ENCODE measurements at places on chromosomes 11 and 22.

DNA sequence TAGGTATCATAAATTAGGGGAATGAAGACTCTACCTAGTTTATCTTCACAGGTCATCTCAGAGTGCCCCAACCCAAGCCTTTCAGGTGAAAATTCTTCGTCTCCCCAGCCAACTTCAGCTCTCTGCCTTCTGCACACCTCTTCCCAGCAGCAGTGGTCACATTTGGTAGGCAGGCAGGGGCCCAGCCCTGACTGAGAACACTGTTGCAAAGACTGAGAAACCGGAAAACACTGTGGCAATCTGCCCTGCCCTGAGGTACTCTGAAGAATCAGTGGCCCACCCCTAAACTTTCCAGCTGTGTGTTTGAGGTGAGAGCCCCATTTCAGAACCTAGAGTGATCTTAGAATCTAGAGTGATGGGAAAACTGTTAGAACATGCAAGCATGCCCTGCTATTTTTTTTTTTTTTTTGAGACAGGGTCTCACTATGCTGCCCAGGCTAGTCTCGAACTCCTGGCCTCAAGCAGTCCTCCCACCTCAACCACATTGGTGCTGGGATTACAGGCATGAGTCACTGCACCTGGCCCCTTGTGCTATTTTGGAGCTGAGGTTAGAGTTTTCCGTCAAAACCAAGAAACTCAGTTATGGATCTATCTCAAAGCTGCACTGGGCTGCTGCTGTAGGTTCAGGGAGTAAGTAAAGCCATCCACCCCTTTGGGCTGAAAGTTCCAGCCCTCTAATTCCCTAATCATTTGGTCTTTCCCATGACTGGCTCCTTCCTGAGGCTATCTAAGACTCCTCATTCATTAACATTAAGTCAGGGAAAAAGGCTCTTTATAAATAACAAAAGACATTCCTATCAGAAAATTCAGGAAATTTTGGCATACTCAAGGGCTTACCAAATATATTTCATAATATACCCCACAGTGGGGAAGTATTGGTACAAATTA, 1.7 kb upstream of the LDHA start:
- DNase-seq, result no peak

DNA sequence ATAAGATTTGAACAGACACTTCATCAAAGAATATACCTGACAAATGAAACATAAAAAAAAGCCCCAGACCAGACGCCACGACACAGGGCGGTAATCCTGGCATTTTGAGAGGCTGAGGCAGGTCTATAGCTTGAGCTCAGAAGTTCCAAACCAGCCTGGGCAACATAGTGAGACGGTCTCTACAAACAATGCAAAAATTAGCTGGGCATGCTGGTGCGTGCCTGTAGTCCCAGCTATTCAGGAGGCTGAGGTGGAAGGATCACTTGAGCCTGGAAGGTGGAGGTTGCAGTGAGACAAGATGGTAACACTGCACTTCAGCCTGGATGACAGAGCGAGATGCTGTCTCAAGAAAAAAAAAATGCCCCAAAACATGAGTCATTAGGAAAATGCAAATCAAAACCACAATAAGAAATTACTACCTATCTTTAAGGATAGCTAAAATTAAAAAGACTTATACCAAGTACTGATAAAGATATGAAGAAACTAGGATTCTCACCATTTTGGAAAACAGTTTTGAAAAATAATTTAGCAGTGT, 91.7 kb upstream of the GRAMD1B start:
- no peak for DNase-seq

DNA sequence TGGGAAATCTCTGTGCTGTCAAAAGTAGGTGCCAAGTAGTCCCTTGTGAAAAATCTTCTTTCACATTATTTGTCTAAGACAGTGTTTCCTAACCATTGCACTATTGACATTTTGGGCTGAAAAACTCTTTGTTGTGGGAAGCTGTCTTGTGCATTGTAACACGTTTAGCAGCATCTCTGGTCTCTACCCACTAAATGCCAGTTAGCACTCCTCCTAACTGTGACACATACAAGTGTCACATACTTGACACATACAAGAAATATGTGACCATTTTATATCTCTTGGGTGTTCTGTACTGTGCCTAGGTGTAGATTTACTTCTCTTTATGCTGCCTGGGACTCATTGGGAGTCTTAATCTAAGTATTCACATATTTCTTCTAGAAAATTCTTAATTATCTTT, 57.8 kb downstream of the NXPE1 start:
- DNase-seq, result no peak

DNA sequence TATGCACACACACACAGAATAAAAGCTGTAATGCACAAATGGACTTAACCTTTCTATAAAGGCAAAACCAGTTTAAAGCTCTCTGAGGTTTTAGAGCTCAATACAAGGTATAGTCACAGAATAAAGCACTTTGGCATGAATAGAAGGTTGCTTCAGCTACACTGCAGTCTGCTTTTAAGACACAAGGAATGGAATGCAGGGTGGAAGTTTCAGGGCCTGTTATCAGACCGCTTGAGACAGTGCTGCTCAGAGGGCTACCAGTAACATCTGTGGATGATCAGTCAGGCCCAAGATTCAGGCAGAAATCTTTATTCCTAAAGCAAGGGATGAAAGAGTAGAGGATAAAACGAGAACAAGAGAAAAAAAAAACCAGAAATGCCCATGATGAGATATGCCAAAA, 46.7 kb downstream of the CD44 start:
- no peak for DNase-seq

DNA sequence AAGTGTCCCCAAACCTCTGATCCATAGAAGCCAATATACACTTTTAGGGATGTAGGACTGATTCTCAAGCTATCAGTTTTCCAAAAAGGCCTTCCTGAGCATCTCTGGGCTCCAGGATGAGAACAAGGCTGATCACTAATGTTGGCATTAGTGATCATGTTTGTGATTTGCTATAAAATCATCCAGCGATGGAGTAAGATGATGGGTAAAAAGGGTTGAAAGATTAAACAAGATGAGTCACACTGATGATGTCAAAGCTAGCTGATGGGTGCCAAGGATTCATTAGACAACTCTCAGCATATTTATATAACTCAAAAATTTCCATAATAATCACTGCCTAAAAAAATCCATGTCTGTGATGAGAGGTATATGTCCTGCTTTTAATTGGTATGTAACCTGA, 42.8 kb downstream of the ZNF280B start:
- DNase-seq, result no peak

- DNase-seq, result no peak
Measured at GRCh38 chr11:7253800-7254199, 2.1 kb downstream of the SYT9 start.

DNA sequence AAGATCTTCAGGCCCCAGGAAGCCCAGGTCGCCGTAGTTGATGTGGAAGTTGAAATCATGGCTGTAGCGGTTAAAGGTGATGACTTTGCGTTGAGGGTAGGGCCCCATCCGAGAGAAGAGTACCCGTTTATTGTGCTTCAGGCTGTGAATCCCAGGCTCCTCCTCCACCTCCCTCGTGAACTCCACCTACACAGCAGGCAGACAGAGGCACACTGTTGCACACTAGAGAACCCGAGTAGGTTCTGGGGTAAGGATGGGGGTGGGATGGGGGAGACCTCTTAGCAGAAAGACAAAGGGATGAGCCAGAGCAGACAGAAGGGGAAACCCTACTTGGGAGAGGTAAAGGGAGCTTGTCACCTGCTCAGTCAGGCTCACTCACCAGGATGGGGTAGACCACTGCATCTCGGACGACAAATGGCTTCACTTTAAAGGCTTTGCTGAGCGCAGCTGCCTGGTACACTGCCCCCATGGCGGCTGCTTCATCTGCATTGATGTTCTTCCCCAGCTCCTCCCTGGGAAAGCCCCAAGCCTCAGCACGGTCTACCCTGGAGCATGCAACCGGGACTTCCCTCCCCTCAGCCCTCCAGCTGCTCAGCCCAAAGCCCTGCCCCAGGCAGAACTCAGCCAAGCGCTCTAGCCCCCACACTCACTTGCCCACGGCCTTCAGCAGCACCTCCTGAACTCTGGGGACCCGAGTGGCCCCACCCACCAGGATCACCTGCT, 5.4 kb downstream of the HYOU1 start:
- no peak for DNase-seq

DNA sequence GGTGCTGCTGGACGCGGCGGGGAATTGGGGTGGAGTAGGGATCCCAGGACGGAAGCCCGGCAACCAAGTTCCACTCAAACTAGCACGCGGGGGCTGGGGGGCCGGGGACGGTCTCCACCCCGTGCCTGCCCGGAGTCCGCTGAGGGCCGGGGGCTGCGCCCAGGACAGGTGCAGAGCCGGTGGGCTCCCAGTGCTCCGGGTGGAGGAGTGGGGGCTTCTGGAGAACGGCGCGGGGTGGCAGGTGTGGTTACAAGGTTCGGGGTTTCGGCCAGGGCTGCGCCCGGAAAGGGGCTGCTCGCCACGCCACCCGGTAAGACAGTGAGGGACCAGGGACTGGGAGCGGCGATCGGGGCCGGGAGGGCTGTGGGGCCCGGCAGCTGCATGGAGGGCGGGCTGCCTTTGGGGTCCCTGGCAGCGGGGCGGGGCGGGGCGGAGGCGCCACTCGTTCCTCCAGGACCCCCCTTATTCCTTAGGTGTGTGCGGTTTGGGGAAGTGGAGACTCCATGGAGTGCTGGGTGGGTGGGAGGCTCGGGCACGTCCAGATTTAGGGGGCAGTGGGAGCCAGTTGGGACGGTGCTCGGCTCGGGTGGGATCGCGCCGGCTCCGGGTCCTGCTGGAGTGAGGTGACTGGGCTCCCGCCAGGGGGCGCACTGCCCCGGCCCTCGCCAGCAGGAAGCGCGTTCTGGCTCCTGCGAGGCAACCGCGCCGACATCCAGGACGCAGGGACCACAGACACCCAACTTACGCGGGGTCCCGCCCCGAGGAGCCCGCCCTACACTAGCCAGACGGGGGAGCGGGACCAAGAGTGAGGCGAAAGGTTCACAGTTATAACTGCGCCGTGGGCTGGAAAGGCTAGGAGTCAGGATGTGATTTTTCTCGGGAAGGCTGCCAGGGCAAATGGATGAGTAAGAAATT, 868 bp downstream of the TSPAN18 start:
- DNase-seq, result peak; percentile 54

- DNase-seq, result no peak
Measured at GRCh38 chr11:63763496-63764339, 4.9 kb downstream of the ZFTA start.

DNA sequence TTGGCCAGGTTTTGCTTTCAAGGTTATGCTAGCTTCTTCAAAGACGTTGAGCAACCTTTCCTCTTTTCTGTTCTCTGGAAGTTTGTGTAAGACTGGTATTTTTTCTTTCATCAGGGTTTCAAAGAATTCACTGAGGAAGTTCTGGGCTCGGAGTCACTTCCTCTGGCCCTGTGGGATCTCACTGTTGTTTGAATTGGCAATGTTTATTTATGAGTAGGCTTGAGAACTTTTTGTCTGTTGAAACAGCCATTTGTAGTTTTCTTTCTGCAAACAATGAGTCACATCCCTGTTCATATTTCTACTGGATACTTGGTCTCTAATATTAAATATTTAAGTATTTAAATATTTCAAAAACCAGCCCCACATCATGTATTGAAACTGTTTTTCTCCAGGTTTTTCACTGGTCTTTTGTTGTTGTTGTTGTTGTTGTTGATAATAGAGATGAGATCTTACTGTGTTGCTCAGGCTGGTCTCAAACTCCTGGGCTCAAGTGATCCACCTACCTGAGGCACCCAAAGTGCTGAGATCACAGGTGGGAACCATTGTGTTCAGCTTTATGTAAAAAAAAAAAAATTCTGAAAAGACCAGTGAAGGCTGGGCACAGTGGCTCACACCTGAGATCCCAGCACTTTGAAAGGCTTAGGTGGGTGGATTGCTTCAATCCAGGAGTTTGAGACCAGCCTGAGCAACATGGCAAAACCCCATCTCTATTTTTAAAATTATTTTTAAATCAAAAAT, 26.9 kb downstream of the SUSD2 start:
- peak; percentile 96 for DNase-seq

- peak; percentile 72 for DNase-seq
Measured at GRCh38 chr22:46090631-46091201, 59.6 kb upstream of the PPARA start.

DNA sequence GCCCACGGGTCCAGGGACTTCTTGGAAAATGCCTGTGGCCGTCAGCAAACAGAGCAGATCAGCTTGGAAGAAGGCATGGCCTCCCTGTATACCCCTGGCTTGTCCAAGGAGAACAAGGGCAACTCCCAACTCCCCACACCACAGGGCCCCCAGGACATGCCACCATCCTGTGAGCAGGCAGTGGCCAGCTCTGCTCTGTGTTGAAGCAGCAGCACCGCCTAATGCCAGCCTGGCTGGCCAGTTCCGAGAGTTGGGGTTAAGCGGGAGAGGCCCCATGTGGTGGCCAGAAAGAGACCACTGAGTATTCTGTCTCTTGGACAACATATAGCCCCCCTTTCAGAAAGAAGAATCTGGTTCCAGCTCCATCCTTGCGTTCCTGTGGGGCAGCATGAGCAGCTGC, 209.2 kb downstream of the CTTN start:
- no peak for DNase-seq

GRCh38 chr22:30880181-30880601, 88.4 kb downstream of the MORC2 start:
- no peak for DNase-seq

GRCh38 chr11:21301981-21302380, 632.6 kb downstream of the NELL1 start:
- DNase-seq, result no peak

DNA sequence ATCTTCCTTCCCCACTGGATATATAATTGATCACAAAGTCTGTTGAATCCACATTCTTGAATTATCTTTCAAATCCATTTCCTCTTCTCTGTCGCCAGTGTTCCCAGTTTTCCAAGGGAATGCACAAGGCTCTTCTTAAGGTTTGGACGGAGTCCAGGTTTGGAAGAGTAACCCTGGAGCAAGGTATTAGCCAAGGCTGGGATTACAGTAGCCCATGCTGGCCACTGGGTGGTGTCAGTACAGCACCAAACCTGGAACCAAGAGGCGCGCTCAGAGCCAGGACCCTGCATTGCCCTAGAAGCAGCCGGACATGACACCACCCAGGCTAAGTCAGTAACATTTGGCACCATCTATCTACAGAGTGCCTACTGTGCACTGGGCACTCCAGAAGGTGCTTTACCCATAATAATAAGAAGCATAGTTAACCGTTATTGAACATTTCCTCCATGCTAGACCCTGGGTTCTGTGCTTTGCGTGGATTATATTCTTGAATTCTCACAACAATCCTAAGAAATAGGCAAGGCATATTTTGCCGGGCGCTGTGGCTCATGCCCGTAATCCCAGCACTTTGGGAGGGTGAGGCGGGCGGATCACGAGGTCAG, 48.0 kb upstream of the CLPB start:
- peak; percentile 55 for DNase-seq

DNA sequence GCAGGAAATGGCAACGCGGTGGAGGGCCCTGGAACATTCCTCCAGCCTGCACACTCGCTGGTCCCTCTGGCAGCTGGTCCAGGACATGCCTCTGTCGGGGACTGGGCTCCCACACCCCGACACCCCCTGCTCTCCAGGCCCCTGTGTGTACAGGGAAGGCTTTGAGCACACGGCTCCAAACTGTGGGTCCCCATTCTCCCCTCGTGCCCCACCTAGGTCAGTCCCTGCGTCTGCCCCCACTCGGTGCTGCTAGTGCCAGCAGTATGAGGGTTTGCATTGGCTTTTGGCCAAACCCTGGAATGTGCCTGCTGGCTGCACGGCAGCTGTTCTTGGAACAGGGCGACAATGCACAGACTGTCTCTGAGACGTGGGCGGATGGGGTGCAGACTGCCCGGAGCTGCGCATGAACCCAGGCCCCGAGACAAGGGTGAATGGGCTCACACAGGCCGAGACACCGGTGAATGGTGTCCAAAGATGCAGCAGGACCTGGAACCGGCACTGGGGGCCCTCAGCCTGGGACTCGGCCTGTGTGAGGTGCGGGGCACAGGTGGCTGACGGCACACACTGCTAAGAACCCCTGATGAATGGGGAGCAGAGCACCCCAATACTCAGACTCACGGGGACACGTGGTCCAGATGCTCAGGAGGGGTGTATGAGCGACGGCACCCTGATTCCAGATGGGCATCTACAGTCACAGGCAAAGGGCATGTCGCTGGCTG, 7.5 kb upstream of the SYT8 start:
- DNase-seq, result peak; percentile 83

All from fibroblast of gingiva (primary cell).